ENCODE measurements at places on chromosomes 11 and 22.

GRCh38 chr11:60116996-60117790 lies 28.7 kb downstream of the MS4A2 start:
- no peak for DNase-seq

- DNase-seq = no peak
Observed at GRCh38 chr11:117385906-117386305, 58.3 kb downstream of the CEP164 start.

GRCh38 chr22:45473626-45474237 lies 29.0 kb upstream of the FBLN1 start:
- DNase-seq = no peak

GRCh38 chr11:27186580-27186979 lies 146.0 kb downstream of the BBOX1 start:
- no peak for DNase-seq

GRCh38 chr22:20802922-20803553 lies 29.1 kb downstream of the SERPIND1 start:
- no peak for DNase-seq

DNA sequence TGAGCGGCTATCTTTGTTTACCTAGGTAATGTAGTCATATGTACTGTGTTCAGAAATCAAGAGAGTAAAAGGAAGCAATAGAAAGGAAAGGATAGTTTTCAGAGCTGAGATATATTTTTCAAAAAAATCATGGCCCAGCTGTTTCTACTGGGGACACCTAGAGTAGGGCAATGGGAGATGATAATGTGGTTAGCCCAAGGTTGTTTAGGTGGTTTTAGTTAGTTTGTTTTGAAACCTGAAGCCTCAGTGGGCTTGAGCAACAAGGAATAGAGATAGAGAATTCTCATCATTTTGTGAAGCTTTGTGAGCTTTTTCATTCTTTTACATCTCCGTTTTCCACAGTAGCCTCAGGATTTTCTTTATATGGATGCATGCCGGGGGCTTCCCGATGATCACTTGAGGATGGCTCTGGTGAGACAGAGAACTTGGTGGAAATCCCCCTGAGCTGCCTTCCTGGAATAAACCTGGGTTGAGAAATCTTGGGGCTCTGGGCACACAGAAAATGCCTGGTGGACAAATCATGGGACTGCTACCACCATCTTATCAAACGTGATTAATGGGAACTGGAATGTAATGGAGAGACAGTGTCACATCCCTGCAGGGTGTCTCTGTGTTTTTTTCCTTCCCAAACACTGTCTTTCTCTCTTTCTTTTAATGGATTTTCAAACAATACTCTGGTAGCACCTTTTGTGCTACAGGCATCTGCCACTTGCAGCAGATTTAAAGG lies 49.0 kb downstream of the ARHGAP42 start:
- no peak for DNase-seq

DNA sequence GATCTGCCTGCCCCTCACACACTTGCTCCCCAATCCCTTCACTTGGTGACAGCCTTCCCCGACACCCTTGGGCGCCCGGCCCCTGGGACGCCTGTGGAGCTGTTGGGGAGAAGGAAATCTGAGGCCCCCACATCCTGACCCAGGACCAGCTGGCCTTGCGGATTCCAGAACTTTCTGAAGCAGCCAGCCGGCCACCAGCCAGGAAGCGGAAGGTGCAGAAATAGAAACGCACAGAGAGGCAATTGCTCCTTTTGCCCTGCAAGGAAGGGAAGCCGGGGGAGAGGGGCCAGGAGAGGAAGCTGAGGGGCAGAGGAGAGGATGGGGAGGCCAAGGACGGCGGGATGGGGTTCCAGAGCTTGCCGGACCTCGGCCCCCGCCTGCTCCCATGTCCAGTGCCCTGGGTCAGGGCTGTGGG lies 66.7 kb upstream of the LINC01488 start:
- DNase-seq = no peak
